HFF-Myc (cell line): ENCODE measurements at places on chromosomes 13 and 19.

GRCh38 chr19:7815325-7815724 lies 14.7 kb upstream of the EVI5L start:
- no peak for DNase-seq

- DNase-seq, result no peak
Measured at GRCh38 chr19:43799502-43800142, 2.6 kb downstream of the LYPD5 start.

DNA sequence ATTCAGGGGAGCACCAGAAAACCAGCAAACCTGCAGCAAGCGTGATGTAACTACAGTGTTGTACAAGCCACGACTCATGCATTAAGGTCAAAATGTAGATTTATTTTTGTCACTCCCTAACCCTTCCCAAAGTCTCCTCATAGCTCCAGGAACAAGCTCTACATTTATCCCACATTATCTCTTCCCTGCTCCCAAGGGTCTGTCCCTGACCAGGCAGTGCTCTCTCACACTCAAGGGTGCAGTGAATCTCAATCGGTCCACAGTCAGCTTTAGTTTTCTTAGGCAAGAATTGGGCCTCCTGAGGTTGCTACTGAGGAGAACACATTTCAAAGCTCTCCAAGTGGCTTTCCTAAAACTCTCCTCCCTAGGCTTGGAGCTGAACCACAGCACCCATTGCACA lies 219.4 kb downstream of the NHLRC3 start:
- DNase-seq, result no peak

- no peak for DNase-seq
Measured at GRCh38 chr19:46373491-46374359, 26.8 kb downstream of the PPP5C start.

- no peak for DNase-seq
Measured at GRCh38 chr19:36436531-36436930, 18.1 kb upstream of the ZFP82 start.

DNA sequence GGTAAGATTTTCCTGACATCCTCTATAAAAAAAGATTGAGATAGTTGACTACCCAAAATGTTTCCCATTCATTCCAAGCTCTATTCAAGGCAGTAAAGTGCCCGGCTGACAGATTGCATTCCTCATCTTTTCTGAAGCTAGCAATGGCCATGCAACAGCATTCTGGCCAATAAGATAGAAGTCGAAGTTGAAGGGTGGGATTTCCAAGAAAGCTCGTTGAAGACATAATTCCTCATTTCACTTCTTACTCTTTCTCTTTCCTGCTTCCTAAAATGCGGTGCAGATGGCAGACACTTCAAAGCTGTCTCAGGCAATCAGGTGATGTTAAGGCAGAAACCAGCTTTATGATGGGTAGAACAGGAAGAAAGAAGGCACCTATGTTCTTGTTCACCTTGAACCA lies 13.4 kb upstream of the ALOX5AP start:
- no peak for DNase-seq

DNA sequence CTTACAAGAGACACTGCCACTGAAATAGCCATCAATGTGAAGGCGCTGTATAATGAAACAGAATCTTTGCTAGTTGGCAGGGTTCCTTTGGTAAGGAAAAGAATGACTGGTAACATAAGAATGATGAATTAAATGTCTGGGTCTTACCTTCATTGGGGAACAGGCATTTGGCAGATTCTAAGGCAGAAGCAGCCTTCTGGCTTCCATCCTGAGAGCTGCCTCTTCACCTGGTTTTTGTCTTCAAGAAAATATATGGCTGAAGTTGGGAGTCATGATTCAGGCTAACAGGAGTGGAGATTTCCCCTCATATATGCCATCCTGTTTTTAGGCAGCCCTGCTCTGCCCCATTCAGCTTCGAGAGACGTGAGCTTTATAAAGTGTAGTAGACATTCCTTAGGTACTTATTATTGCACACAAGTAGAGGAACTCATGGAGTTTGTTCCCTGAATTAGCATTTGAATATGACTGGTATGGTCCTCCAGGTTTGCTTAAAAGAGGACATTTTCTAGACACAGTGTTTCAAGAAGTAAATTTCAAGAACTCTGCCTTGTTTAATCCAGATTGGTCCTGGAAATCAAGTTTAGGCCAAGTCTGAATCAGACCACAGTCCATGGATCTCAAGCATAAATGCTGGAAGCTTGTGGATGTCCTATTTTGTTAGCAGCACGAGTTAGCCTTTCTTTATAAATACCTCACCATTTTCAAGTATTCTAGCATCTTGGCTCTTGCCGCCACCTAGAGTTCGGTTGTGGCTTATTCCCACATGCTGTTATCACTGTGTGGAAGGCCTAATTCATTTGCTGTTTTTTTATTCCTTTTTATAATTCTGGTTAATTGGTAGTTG lies 56.2 kb upstream of the AKAP11 start:
- peak; percentile 22 for DNase-seq

GRCh38 chr19:46745030-46745429 lies 827 bp upstream of the FKRP start:
- no peak for DNase-seq

GRCh38 chr19:54938906-54939305 lies 8.4 kb downstream of the NLRP7 start:
- no peak for DNase-seq

GRCh38 chr13:65912516-65912915 lies 1317.6 kb downstream of the PCDH9 start:
- no peak for DNase-seq

DNA sequence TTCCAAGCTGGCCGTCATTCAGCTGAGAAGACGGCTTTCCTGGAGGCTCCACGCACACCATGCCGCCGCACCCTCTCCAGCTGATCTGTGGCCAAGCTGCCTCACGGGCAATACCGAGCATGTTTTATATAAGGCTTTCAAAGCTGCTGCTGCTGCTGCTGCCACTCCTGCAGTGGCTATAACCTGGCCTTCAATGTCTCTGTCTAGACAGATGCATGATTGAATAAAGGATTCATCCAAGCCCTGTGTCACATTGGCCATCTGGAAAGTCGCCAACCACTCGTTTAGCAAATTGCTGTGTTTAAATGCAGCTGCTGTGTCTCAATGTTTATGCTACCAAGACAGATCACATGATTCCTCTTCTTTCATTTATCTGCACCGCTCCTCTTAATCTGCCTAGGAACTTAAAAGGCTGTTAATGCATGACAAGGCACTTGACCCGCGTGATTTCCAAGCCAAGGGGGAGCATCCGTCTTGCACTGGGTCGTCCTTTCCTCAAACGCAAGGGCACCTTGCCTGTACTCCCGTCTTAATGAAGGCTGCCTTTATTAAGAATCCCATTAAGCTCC lies 114.3 kb downstream of the TEX26 start:
- DNase-seq, result no peak

DNA sequence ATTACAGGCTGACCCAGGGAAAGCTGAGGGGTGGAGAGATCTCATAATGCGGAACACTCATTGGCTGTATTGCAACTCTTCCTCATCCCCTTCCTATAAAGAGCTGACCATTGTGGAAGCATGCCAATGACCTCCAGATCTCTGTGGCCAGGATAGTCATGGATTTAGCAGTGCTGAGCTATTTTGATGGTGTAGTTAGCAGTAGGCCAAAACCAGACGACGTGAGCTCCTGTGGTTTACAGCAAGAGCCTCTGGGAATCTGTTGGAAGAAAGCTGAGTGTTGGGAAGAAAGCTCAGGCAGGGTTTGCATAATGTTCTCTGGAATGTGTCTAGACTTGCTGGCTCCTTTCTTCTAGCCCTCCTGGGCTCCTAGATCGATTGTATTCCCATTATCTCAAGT lies 187.5 kb upstream of the GPC6 start:
- no peak for DNase-seq

DNA sequence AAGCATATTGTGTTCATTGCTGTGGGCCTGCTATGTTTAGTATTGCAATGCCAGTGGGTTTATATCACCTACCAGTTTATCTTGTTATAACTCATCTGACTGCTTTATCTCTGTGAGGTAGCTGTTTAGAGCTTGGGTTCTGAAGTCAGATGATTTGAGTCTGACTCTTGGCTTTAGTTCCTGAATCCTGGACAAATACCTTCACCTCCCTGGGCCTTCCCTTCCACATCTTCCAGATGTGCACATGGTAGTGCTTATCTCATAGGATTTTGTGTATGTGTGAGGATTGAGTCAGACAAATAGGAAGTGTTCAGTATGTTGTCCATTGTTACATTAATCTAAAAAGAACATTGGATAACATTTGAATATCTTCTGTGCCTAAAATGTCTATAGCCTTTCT lies 63.5 kb upstream of the ANKRD10 start:
- DNase-seq, result no peak

DNA sequence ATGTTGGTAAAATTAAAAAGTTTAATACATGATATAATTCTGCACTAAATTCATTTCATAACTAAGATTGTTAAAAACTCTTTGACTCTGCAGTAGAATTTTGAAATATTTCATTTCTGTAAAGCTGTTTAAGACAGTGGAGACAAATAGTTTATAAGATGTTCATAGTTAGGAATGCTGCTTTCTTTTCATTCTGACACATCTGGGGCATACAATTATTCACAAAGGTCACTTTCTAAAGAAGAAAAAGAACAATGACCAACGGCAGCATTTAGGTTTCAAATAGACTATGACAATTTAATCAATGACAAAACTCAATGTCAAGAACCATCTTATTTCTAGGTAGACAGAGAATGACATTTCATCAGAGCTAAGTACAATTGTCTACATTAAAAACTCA lies 1422.1 kb downstream of the PCDH9 start:
- DNase-seq, result no peak

DNA sequence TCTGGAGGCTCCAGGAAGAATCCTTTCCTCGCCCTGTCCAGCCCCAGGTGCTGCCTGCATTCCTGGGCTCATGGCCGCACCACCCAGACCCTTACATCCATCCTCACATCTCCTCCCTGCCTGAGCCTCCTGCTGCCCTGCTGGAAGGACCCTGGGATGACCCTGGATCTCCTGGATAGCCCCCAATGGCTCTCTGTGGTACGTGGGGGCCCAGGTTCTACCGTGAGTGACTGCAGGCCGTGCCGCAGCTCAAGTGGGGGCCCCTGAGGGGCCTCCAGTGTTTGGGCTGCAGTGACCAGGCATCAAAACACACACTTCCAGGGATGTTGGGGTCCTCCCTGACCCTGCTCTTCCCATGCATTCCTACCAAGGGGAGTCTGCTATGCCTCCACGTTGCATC lies 8.3 kb upstream of the MCF2L start:
- DNase-seq, result no peak

DNA sequence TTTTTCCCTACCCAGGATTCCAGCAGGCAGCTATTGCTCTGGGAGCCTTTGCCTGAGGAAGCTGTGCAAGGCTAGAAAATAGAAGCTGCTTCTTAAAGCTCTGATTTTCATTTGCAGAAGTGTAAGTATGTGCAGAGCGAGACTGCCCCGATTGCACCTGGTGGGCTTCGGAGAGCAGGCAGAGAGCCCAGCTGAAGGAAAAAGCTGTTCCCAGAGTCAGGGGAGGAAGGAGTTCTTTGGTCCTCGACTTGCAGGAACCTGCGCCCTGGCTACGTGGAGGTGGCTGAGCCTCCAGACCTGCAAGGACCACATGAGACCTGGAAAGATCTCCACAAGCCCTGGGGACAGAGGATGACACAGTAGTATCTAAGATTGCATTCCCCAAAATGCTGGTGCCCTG lies 235.0 kb upstream of the ARGLU1 start:
- no peak for DNase-seq

DNA sequence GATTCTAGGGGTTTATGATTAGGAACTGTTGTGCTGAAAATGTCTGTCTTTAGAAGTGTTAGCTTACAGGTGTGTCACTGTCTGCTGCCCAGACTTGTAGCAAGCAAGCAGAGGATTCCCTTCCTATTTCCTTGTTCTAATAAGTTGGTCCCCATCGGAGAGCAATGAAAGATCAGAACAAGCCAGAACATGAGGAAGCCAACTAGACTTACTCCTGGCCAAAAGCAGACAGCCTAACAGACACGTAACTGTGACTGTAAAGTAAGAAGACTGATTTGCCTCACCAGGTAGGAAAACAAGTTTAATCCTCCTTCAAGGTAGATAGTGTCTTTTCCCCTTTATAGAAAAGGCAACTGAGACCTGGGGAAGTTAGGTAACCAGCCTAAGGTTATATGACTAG lies 12.5 kb downstream of the POLR1D start:
- DNase-seq, result no peak

- DNase-seq, result peak; percentile 42
Measured at GRCh38 chr13:35979361-35979951, 151.7 kb downstream of the DCLK1 start.

DNA sequence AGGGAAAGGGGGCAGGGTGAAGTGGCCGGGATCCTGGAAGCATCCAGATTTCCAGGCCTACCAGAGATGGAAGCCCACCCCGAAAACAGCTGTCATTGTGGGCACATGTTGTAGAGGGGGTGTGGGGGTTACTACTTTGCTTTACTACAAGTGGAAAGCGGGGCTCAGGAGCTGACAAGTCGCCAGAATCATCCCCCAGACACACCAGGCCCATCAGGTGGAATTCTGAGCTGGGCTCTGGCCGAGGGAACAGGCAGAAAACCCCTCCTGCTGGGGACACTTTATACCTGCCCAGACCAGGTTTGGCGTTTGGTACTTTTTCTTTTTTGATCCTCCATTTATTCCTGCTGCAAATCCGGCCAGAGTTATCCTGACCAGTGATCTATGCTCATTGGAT lies 3.8 kb downstream of the CDX2 start:
- DNase-seq, result no peak

- DNase-seq, result no peak
Measured at GRCh38 chr13:113399755-113400149, 35.8 kb upstream of the GRTP1 start.
